Hematopoietic multipotent progenitor cell (in vitro differentiated cells): ENCODE measurements at places on chromosomes 12 and 14. TPM values are rescaled to one million over a fixed set of nuclear protein-coding genes. Genes with fewer than 3 reads are reported as not detected.

GRCh38 chr14:60931218-60931617 is 49.7 kb downstream of the TRMT5 start:
- no peak for DNase-seq

A2ML1 gene
- under 0.01 TPM for total RNA-seq

DNA sequence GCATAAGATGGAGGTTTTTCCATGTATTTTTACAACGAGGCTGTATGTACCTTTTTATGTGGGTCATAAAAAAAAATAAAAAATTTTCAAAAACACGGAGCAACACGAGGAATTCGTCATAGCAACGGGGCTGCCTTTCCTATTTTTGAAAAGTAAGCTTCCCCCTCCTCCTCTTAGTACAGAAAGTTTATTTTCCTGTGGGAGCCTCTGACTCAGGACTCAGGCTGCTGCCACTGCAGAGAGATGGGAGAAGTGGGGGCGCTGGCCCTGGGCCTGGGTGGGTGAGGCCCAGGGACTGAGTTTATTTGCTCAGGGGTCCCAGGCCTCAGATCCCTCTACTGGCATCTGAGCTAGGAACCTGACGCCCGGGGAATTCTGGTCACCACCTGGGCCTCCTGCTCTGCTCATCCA is 10.2 kb upstream of the CMKLR1 start:
- no peak for DNase-seq

- peak; percentile 26 for DNase-seq
These were observed 53.4 kb downstream of the ZFC3H1 start for GRCh38 chr12:71610031-71610795.

GRCh38 chr14:60184146-60184904 is 19.1 kb upstream of the DHRS7 start:
- peak; percentile 65 for DNase-seq

DNA sequence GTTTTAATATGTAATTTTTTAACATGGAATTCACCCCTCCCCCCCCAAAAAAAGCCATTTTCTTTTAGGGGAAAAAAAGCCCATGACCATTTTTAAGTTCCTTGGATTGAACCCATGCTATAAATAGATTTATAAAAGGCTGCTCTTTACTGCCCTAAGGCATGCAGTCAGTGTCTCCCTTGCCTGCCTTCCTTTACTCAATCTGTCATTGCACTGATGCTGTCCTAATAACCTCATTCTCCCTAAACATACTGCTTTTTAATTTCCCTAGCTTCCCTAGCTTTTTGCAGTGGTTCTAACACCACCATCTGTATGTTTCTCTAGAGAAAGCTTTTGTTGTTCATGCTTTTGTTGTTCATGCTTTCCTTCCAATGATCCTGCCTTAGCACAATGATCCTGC is 83.0 kb downstream of the SLC2A13 start:
- no peak for DNase-seq

DNA sequence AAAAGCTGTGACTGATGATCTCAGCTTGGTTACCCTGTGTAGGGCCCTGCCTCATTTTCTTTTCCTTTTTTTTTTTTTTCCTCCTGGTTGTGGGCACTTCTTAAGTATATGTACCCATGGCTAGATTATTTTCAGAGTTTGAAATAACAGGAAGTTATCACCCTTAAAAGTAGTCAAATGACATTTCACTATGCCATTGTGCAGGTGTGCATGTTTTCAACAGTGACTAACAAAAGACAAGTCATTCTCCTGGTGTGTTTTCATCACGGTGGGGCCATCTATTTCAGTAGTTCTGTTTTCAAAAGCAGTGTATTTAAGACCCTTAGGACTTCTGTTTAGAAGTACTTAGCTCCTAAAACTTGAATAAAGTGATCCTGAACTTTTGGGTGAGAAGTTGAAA is 15.0 kb downstream of the GABARAPL1 start:
- DNase-seq, result no peak

GRCh38 chr14:48560421-48560820 is 885.0 kb upstream of the MDGA2 start:
- no peak for DNase-seq

ANKS1B gene
- total RNA-seq, result not detected

KCNMB4 gene
- 3.0 TPM for total RNA-seq

OR6J1 gene
- under 0.01 TPM for total RNA-seq

- no peak for DNase-seq
These were observed 156.0 kb downstream of the TMTC3 start for GRCh38 chr12:88298014-88298682.

GRCh38 chr12:16018306-16018705 is 107.2 kb downstream of the DERA start:
- no peak for DNase-seq

DNA sequence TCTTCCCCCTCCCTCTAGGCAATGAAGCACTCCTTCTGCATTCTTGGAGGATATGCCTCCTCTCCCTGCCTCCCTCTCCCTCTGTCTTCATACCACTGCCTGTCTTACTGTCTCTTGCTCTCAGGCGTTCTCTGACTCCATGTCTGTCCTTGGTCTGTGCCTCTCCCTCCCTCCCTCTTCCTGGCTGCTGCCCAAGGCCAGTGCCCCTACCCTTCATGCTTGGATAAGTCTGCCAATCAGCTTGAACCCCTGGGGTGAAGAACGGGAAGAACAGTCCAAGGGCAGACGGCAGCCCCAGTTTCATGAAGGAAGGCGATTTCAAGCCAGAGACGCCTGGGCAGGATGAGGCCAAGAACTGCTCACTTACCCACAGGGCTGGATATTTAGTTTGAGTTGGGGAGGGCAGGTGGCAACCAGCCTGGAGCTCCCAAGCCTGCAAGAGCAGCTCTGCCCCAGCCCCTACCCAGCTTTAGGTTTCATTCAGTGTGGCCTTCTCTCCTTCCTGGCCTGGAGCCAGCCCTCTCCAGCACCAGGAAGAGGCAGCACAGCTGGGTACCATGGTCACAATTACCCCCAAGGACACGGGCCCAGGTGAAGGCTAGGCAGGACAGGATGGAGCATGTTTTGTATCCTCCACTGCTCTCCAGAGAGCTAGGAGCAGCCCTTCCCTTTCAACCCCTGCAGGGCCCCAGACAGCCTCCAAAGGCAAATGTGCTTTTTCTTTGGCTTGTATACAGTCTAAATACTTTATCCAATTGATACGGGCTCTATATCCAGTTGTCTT is 35.8 kb upstream of the LTBP2 start:
- DNase-seq, result no peak

NINJ2 gene
- total RNA-seq, result 19.4 TPM

GRCh38 chr14:58792416-58792815 is 154.7 kb downstream of the DACT1 start:
- no peak for DNase-seq

NOS1 gene
- total RNA-seq, result under 0.01 TPM

DNA sequence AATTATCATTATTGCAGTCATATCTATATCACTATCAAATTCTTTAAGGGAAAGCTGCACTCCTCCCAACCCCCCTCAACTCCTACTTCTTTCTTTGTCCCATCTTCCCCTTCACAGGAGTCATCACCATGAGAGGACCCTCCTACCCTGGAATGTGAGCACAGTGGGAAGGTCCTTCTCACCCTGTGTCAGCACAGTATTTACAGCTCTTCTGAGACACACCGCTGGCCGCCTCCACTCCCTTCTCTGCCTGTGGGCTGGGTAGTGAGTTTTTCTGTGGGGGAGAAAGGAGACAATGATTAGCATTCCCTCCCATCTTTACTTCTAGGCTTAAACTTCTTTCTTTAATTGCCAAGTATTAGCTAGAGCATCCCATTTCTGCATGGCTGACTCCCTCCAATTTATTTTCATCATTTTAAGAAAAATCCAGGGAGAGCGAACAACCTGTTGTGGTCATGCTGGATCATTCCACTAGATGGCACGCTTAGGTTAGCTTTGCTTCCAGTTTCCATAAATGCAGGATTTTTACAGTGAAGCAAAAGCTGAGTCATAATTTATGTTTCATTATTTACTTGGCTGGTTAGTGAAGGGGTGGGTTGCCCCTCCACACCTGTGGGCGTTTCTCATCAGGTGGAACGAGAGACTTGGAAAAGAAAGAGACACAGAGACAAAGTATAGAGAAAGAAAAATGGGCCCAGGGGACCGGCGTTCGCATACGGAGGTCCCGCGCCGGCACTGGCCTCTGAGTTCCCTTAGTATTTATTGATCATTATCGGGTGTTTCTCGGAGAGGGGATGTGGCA is 188.5 kb downstream of the ALX1 start:
- no peak for DNase-seq

- DNase-seq, result no peak
These were observed 347.5 kb upstream of the SFSWAP start for GRCh38 chr12:131363393-131363792.

GRCh38 chr12:6070472-6071257 is 53.8 kb downstream of the VWF start:
- DNase-seq, result no peak

- DNase-seq, result no peak
These were observed 33.6 kb downstream of the TMEM233 start for GRCh38 chr12:119627019-119627643.

DNA sequence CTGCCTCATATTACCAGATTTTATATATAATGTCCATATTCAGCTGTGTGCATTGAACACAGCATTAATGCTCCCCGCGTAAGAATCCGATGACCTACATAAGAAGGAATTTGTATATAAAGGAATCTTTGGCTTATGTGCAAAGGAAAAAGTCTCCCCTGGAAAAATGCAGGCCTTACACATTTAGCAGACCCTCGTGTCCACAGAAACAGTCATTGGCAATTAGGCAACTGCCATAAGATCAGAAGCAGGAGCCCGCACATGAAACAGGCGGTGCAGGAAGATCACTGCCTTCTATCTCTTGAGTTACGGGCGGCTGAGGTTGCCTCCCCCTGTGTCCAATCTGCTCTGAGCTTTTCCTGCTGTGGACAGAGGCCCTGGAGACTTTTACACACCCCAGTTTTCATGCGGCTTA is 63.2 kb upstream of the RFX4 start:
- no peak for DNase-seq

DNA sequence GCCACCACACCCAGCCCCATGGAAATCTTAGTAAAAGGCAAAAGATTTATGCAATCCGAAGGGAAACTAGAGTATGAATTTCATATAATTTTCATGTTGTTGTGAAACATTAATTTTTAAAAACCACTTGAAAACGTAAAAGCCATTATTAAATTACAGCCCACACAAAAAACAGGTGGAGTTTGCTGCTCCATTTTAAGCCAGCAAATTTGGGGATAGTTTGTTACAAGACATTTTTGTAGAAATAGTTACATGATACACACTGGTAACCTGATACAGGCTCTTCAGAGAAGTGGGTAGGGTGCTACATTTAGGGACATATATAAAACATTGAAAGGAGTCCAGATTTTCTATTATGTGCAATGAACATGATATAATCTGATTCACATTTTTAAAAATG is 17.6 kb downstream of the GNPTAB start:
- no peak for DNase-seq

DNA sequence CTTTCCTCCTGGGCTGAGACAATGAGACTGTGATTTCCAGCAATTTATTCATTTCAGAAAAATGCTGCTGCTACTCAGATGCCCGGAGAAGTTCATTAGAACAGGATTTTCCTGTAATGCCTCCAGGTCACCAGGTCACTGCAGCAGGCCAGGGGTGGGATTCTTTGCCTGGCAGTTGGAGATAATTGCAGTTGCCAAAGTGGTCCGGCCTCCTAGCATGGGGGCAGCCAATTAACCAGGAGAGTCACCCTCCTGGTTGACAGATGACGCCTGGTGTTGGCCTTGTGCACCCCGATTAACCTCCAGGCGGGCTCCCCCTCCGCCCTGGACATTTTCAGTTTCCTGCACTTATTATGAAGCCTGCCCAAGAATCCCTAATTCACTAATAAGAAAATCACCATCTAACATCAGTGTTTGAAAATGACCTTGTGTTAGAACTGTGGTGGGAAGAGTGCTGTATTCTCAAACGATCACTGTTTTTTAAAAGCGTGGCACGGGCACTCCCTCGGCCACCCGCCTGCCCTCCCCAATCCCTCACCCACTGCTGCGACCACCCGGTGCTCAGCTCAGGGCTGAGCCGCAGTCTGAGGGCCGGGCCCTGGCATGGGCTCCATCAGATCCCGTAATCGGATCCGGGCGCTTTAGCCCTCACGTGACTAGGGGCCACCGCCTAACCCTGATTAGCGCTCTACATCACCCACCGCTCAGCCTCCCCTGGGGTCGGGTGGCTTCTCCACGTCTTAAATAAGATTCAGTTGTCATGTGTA is 12.9 kb downstream of the RIMBP2 start:
- no peak for DNase-seq

RTL1 gene
- not detected for total RNA-seq

DNA sequence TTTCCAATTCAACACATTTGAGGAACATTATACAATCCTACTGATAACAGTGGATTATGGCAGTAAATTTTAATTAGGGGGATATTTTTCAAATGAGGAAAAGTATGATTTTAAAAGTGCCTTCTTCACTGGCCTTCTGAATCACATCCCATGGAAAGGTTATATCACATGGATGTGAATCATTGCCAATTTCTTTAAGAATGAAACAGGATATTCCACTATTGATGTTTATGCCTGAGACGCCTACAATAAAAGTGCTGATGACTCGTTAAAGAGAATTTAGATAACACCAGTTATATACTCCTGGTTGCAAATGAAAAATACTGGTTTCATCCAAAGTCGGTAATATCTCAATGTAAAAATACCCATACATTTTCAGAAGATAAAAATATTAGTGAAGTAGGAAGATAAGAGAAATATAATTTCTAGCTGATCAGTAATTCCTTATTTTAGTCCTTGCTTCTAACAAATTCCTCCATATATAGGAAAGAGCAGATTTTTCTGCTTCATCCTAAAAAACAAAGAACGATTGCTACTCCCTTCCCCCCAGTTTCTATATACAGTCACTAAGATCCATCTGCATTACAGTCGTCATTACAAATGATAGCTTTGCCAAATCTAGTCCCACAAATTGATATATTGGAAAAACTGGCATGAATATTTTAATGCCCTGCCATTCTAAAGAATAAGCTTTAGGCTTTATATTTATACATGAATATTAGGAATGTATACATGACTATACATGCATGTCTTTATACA is 139.5 kb upstream of the SOX5 start:
- DNase-seq, result no peak

TMEM229B gene
- total RNA-seq, result 46.3 TPM

KRT82 gene
- not detected for total RNA-seq

AGAP2 gene
- 82.9 TPM for total RNA-seq

DNA sequence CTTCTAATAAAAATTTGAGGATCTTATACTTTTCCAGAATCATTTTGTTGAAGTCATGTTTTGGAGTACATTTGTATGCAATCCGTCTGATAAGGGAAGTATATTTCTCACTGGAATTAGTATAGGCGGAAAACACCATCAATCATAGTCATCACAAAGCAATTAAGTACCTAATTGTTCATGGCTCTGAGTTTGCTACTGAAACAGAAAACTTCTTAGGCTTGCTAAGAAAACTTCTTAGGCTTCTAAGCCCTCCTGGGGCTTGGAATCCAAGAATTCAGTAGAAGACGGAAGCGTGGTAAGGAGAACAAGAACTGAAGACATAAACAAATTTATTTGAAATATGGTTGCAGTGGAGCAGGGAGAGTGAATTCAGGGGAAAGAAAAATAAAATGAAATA is 636.3 kb downstream of the DIO2 start:
- no peak for DNase-seq

GRCh38 chr12:43336962-43337555 is 214.9 kb downstream of the ADAMTS20 start:
- DNase-seq, result peak; percentile 54
